Activated CD8-positive, alpha-beta memory T cell treated with anti-CD3 and anti-CD28 coated beads, Interleukin-2, amount 10 ng/mL, durations not matched to agents 7 days and 5 days (primary cell): ENCODE measurements at places on chromosomes 7 and 10. TPM values are rescaled to one million over a fixed set of nuclear protein-coding genes. Genes with fewer than 3 reads are reported as not detected.

- DNase-seq = no peak
Observed at GRCh38 chr7:83614112-83614511, 34.8 kb downstream of the SEMA3E start.

The LRRC17 gene
- not detected for total RNA-seq

- no peak for DNase-seq
Observed at GRCh38 chr10:43971981-43972380, 323.3 kb upstream of the ZNF32 start.

GRCh38 chr10:88992921-88993524 lies 2.4 kb downstream of the FAS start:
- DNase-seq = no peak

The RET gene
- total RNA-seq = 0.38 TPM

GRCh38 chr10:113843972-113844485 lies 9.9 kb downstream of the DCLRE1A start:
- DNase-seq = no peak

- DNase-seq = peak; percentile 72
Observed at GRCh38 chr10:69639291-69640195, 9.5 kb downstream of the FAM241B start.

- DNase-seq = no peak
Observed at GRCh38 chr7:91567081-91568012, 303.1 kb downstream of the FZD1 start.

The SHTN1 gene
- not detected for total RNA-seq

- DNase-seq = no peak
Observed at GRCh38 chr7:83130623-83131545, 31.8 kb downstream of the PCLO start.

The RBM17 gene
- total RNA-seq = 205 TPM

- DNase-seq = no peak
Observed at GRCh38 chr7:39749177-39749576, 125.8 kb downstream of the RALA start.

GRCh38 chr10:65350611-65351010 lies 1575.2 kb upstream of the LRRTM3 start:
- DNase-seq = no peak

The MRPS17 gene
- 14.3 TPM for total RNA-seq

GRCh38 chr7:159098811-159099655 lies 45.6 kb downstream of the VIPR2 start:
- DNase-seq = no peak

DNA sequence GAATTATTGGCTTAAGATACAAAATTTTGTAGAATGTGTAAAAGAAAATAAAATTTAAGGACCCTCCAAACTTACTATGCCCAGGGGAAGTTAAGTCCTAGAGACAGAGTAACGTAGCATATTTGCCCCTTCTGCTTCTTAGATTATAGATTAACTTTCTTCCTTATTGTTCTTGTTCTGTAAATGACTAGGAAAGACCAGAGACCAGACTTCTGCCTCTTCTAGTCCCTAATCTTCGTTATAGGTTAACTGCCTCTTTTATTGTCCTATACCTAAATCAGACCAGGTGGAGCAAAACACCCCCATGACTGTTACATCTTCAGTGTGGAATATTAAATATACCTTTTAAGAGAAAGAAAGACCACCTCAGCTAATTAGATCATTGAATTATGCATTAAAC lies 160.5 kb downstream of the PHTF2 start:
- DNase-seq = no peak

DNA sequence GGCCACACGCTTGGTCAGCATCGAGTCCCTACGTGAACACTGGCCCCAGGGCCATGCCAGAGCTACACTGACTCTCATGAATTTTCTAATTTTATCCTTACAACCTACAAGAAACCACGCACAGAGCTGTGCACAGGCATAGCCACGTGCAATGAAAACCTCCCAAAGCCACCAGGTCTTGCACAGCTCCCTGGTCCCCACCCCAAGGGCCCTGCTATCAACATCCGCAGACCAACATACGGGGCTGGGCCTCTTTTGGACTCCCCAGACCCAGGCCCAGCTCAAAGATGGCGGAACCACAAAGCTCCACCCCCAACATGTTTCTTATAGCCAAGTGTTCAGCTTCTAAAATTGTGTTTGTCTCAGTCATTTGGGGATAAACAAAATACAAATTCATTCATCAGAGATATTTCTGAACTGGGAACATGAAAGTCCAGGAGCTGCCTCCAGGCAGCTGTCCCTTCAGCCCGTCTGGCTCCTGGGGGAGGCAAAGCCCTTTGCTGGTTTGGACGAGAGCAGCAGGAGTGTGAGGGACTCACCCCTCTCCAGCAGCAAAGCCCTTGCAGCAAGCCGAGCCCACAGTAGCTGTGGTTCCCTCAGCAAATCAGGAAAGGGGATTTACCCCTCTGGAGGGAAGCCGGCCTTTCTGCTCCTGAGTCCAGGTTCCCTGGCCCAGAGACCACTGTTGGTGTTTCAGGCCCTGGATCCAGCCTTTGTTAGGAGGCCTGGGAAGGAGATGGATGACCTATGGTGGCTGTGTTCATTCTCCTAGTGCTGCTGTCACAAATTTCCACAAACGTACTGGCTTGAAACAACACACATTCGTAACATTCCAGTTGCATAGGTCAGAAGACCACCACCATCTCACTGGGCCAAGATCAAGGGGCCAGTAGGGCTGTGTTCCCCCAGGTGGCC lies 75.1 kb downstream of the OAT start:
- no peak for DNase-seq

The RARRES2 gene
- not detected for total RNA-seq

DNA sequence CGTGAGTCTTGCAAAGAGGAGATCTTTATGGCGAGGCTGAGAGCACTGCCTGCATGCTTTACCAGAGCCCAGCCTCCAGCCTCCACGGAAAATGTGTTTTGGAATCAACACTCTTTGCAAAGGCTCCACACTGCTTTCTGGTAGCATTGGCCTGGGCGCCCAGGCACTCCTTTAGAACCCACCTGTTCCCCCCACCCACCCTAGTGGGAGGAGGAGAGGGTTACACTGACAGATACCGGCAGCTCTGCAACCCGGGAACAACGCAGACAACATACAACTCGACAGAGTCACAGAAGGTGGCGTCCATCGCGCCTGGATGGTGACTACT lies 5.5 kb upstream of the MNX1 start:
- no peak for DNase-seq

The JAKMIP3 gene
- 0.38 TPM for total RNA-seq

- DNase-seq = peak; percentile 59
Observed at GRCh38 chr7:105015390-105015965, 1.5 kb downstream of the KMT2E start.
